ENCODE measurements at places on chromosomes 12 and 14.

DNA sequence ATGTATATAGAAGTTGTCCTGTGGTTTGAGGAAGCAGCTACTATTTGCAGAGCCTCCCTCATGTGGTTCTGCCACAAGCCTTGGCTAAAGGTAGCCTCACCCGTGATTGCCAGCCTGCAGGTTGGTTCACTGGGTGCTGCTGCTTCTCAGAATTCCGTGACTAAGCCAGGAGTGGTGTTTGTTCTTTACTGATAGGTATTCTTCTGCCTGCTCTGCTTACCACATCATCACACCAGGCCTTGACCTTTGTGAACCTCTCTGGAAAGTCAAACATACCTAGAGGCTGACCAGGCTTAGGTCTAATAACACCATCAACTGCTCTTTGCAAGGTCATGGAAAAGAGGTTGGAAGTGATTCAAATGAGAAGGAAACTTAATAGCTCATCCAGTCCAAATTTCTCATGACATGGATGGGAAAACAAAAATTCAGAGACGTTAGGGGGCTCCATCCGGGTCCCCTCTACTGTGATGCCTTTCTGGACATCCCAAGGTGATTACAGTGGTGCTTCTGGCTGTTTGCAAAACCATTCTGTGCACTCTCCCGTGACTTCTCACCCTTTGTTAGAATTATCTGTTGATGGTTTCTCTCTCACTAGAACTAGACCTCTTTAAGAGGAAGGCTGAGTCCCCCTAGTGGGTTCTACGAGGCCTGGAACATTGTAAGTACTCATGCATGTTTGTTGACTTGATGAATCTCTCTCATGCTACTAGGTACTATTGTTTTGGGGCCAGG, 8.5 kb upstream of the SOCS2 start:
- no peak for DNase-seq

GRCh38 chr12:132717531-132718387, 7.1 kb downstream of the PGAM5 start:
- no peak for DNase-seq

DNA sequence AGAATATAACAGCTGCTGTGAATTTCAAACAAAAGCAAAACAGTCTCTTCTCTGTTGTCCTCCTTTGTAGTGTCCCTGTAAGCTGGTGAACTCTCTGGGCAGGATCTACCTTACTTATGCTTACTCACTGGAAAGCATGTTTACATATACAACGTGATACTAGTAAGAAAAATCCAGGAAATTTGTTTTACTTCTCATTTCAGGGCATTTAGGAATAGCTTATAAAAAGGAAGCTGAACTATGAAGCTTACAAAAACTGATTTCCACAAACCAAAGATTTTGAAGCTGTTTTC, 311.0 kb downstream of the NOVA1 start:
- no peak for DNase-seq

GRCh38 chr12:61667676-61668075, 592.5 kb upstream of the USP15 start:
- no peak for DNase-seq

DNA sequence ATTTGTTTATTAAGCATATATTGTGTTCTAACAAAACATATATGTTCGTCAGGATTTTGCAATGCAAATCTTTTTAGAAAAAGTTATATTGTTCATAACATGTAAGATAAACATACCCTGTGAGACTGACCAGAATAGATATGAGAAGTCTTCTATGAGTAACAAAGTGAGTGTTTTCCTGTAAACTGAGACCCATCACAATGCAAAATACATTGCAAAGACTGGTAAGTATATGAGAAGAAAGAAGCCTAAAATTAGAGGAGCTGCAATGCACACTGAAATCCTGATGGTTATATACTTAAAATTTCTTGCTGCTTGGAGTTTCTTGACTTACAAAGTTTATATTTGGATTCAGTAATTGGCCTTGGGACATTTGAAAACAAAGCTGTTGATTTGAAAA, 6.0 kb downstream of the HMGA2 start:
- DNase-seq, result no peak

DNA sequence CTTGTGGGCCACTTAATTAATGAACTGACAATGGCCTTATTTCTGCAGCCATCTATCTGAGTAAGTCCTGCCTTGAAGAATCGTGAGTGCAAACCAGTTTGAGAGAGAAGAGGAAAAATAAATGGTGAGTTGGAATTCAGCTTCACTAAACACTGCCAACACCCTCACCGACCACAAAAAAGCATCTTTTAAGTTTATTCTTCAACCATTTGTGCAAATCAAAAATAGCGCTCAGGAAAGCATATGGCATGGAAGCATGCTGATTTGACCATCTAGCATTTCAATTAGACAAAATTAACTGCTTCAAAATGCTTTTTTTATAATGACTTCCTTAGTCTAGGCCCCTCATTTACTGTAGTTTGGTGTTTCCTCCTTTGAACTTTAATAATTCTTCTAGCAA, 294.0 kb downstream of the PPFIA2 start:
- DNase-seq, result no peak

GRCh38 chr14:99260587-99261551, 11.1 kb downstream of the BCL11B start:
- no peak for DNase-seq

DNA sequence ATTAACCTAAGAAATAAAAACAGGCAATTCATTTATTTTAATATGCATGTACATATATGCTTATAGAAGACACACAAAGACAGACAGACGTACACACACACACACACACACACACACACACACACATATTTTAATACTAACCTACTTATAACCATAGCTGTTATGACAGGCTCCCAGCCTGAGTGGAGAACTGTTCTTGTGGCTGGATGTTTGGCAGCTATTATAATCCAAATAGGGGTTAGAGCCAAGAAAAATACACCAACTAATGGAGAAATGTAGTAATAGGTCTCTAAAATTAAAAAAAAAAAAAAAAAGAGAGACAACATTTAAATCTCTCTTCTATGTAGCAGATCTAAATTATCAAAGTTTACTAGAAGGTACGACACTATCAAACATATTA, 91.8 kb downstream of the SLC41A2 start:
- no peak for DNase-seq

DNA sequence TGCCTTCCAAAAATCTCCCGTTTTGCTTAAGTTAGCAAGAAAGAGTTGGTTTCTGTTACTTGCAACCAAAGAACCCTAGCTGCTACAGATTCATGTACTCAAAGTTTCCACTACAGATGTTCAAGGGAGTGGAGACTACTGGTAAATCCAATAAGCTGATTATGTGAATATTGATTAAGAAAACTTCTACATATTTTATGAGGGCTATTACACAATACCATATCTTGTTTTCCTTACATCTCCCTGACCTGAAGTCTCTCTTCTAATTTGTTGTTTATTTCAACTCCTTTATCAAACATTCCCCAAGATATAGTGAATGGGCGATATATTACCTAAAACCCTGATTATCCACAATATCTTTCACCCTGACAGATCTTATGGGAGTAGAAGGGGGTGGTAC, 164.4 kb upstream of the PLXNC1 start:
- DNase-seq, result no peak

DNA sequence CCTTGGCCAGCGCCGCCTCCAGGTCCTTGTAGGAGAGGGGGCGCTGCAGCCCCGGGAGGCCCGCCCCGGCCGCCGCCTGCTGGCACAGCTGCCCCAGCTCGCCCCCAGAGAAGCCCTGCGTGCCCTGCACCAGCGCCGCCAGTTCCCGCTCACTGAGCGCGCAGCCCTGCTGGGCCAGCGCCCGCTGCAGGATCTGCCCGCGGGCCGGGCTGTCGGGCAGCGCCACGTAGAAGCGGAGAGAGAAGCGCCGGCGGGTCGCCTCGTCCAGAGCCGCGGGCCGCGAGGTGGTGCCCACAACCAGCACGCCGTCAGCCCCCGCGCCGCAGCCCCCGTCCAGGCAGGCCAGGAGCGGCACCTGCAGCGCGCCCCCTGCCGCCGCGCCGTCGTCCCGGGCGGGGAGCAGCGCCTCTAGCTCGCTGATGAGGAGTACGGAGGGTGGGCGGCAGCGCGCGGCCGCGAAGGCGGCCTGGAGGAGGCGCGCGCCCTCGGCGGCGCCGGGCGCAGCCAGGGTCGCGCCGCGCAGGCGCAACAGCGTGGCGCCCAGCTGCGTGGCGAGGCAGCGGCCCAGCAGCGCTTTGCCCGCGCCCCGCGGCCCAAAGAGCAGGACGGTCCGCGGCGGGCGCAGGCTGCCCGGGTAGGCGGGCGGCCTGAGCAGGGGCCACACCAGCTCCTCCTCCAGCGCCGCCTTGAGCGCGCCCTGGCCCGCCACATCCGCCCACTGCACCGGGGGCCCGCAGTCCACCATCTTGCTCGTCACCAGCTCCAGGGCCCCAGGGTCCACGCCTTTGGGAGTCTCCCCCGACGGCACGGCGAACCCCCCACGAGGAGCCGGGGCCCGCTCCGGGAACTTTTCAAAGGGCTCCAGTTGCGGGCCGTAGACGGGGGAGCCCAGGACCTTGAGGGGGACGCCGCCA, 27.7 kb downstream of the FIGNL2 start:
- DNase-seq, result peak; percentile 58

DNA sequence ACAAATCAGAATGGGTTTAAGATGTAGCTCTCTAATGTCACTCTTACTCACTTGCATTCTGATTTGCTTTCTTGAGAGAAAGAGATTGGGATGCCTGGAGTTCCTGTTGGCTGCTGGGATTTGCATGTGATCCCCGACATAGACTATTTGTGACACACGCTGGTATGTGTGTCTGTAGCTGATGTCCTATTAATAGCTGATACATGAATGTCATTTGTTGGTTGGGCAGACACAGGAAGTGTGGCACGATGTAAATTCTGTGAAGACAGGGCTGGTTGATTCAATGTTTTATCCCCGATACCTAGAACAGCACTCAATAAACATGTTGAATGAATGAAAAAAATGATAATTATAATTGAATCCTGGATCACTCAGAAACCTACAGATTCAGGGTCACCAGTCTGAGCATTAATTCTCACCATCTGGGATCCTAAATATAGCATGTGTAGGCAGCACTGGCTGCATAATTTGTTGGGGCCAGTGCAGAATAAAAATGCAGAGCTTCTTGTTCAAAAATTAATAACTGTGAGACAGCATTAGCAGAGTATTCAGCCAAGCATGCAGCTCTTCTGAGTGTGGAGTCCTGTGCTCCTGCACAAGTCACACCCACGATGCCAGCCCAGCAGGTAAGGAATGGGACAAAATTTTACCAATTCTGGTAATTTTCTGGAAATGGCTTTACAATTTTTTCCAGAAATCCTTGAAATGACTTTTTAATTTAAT, 35.5 kb upstream of the SOCS2 start:
- no peak for DNase-seq

DNA sequence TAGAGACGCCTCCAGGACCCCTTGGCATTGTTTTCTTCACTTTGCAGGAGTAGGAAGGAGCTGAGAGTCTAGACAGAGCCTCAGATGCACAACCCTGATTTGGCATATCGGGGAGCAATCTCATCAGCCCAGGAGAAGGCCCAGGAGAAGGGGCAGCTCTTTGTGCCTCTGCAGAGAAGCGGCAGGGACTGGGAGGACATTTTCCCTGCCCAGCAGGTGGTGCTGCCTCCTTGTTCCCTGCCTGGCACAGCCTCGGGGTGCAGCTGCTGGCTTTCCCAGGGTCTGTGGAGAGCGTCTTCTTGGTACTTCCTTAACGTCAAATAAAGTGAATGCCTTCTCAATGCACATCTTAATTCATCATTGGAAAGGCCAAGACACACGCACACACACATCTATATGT, 419.5 kb downstream of the TMEM121 start:
- DNase-seq, result no peak

DNA sequence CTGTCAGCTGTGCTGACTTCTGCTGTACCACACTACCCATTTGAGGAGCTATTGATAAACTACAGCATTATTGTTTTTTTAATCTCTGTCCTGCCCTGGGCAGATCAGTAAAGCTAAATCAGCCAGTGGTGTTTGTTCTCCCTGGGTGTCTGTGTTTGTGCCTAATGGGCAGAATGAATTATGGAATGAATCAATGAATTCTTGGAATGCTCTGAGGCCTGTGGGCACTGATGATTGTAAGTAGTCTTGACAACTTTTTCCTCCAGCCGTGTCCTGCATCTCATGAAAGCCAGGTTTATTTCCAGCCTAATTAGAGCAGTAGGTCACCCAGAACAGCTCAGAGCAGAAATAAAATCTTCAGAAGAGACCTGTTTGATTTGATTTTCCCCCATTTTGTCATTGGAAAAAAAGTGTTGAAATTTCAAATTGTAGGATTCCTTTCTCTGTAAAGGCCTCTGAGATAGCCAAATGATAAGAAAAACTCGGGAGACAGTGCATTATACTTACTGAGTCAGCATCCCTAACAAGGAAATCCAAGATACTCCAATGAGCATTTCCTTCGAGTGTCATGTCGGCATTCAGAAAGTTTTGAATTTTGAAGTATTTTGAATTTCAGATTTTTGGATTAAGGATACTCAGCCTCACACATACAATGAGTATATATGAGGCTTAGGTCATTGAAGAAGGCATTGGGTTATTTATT, 19.4 kb upstream of the EVL start:
- no peak for DNase-seq

- no peak for DNase-seq
These were observed 78.2 kb upstream of the CFL2 start for GRCh38 chr14:34792598-34792997.

DNA sequence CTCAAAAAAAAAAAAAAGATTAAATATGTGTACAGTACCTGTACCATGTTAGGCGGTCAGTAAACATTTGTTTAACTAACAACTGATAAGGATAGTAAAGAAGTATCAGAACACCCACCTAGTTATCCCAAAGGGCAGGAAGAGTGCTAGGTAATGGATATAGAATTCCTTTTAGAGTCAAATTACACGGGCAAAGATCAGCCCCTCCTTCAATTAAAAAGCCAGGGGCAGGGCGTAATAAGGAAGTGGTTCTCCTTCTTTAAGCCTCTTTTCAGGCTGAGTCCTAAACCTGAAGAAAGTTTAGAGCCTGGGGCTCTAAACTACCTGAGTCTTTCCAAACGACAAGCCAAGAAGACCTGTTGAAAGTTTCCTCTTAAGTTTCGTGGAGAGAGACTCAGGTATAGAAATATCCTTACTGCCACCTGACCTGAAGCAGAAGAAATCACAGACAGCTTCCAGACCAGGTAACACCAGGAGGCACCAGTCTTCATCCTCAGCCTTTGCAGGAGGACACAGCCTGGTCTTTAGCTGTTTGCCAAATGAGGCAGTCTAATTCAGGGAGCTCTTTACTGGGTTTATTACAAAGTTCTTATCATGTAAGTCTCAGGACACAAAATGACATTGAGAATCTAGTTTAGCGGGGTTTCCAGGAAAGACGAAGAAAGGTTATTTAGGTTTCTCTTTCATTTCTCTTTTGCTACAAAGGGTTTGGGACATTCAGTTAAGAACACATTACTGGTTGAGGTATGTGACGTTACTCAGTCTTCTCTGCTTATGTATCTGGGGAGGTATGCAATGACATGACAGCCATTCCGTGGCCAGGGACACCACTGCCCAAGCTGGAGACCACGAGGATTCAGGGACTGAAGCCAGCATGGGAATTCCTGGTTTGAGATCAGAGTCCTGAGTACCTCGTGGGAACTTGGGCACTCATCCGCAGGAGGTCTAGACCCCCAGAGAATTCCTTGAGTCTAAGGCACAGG, at the start of gene BCL2L14:
Gene BCL2L14, plus strand, starts transcription at position 266 of the 983 bp plus-strand sequence. CDS start 8,367 bp downstream, outside the sequence.
- no peak for DNase-seq

- DNase-seq, result no peak
These were observed 306.6 kb upstream of the MIS18BP1 start for GRCh38 chr14:45559626-45560025.

- DNase-seq, result no peak
These were observed 28.5 kb downstream of the OSBPL8 start for GRCh38 chr12:76531056-76531455.

Data from amygdala (tissue), 56 donors.